Sciatic nerve (tissue), 2 donors: ENCODE measurements at places on chromosomes 11 and 22. TPM values are rescaled to one million over a fixed set of nuclear protein-coding genes. Genes with fewer than 3 reads are reported as not detected.

DNA sequence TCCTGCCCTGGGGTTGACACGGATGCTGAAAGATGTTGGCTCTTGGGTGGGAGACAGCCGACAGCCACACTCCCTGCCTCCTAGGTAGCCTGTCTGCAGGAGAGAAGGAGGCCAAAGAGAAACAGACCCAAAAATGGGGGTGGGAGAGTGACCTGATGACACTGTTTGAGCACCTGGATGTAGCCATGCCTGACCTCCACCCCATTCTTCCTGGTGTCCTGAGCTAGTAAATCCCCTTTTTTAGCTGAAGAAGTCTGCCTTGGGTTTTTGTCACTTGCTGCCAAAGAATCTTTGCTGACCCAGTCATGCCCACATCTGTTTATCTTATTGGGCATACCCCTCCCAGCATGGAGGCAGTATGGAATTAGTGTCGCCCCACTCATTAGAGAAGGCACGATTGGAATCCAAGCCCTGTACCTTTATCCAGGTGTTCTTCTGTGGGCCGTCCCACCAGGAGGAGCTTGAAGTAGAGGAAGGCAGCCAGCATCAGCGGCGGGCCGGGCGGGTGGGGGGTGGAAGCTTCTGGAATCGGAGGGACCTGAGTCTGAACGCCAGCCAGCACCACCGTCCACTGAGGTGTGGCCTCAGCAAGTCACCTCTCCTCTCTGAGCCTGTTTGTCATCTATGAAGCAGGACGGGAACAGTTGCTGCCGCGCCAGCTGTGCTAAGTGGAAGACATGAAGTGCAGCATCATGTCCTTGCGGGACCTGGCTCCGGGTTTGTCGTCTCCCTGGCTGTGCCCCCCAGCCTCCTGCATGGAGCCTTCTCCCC, 37.8 kb downstream of the IGHMBP2 start:
- no peak for DNase-seq

- DNase-seq: no peak
Measured at GRCh38 chr11:65366340-65366773, 11.8 kb downstream of the TIGD3 start.

- DNase-seq: peak; percentile 27
Measured at GRCh38 chr22:48248901-48249455, 1486.5 kb downstream of the TBC1D22A start.

DNA sequence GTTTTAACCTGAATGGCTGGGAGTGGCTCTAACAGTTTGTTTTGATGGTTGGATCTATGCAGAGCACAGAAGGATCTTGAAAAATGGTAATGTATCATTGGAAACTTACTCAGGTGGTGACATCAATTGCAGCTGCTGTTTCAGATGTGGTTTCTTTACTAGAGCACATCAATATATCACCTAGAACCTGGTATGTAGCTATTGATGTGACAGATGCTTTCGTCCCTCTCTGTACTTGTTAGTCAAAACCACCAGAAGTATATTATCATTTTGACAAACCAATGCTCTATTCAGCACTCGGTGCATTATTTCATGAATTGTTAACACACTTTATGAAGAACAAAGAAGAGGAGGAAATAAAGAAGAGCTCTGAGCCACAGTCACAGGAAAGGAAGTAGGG, 26.6 kb upstream of the SCN3B start:
- DNase-seq: no peak

DNA sequence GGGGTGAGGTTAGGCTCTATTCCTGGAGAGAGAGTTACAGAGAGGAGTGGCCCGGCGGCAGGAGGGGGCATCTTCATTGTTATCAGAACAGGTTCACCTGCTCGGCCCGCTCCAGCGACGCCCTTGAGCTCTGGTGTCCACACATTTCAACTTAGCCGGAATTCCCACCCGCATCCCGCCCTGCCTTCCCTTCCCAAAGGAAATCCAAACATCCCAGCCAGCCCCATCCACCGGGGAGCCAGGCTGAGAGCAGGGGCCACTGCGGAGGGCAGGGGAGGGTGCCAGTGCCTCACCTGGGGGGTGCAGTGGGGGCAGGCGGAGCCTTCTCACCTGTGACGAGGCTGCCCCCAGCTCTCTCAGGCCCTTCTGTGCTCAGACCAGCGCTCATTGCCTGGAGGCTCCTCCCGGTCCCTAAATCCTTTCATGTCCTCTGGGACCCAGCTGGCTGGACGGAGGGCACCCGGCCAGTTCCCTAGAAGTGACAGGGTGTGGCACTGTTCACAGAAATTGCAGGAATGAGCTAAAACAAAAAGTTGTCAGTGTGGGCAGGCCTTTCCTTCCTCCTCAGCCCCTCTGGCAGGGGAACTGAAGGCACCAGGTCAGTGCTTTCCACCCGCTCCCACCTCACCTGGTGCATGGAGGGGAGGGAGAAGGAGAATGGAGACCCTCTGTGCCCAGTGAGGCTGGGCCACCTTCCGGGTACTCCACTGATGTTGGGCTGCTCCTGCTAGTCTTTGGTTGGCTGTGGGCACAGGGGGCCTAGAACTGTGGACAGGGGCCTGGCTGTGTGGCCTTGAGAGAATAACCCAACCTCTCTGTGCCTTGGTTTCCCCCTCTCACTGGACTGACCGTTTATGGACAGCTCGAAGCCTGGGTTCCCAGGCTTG, 2.2 kb upstream of the MRGPRG start:
- DNase-seq: peak; percentile 55

- peak; percentile 72 for DNase-seq
Measured at GRCh38 chr22:42683578-42684283, 34.5 kb upstream of the CYB5R3 start.

DNA sequence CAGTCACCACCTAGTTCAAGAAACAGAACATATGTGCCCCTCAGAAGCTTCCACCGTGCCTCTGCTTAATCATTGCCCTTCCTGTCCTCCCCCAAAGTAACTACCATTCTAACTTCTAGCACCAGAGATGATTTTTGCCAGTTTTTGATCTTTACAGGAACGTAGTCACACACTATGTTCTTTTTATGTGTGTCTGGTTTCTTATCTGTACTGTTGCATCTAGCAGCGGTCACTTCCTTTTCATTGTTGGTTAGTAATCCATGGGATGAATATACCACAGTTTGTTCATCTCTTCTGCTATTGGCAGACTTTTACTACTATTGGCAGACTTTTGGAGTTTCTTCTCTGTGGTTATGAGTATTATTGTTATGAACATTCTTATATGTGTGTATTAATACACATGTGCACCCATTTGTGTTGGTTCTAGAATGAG, 34.6 kb downstream of the SPECC1L start:
- no peak for DNase-seq

DNA sequence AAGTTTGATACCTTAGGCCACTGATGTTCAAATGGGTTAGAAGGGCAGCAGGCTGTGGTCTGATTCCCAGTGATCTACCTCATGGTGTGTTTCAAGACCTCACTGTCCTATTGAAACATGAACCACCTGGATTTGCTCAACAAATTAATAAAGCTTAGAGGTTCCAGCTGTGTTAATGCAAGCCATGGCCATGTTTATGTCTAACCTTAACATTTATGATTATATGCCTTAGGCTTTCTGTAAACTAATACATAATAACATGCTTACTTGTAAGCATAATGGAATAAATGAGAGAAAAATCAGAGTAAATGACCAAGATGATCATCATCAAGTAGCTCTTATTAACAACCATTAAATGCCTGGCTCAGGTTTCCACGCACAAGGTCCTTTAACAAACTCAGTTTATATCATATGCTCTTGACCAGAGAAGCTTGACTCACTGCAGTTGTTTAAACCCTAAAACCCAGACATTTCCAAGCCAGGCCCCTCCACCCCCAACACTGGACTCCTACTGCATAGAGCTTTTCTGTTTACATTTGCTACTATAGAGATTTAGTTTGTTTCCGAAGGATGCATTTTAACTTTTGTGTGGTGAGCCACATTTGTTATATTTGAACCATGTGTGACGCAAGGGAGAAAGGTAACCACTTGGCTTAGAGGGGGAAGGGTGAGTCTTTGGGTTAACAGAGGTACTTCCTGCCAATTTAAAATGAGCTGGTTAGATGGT, 43.7 kb downstream of the KREMEN1 start:
- no peak for DNase-seq

- DNase-seq: no peak
Measured at GRCh38 chr22:29074276-29074772, 1.5 kb downstream of the KREMEN1 start.

DNA sequence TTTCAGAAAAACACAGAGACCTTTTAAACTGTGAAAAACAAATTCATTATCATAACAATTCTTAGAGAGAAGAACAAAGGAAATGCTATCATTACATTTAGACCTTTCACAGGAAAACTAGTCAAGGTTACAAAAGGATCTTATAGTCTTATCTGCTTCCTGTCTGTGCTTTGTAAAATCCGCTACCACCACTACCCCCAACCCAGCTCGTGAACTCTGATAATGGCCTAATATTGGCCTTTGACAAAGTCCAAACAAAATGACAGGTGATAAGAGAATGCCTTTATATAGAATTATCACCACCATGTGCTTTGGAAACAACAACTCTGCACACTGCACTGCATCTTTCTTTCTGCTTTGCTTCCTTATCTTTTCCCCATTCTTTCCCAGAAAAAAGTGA, 272.5 kb downstream of the SBF2 start:
- no peak for DNase-seq

GRCh38 chr22:32426881-32427280, 14.8 kb upstream of the RTCB start:
- DNase-seq: no peak

GRCh38 chr11:1838426-1839144, at the start of gene TNNI2:
TSS of gene TNNI2 (plus strand) at chr11:1838981. CDS start at chr11:1839697, 716 bp downstream.
- no peak for DNase-seq

DNA sequence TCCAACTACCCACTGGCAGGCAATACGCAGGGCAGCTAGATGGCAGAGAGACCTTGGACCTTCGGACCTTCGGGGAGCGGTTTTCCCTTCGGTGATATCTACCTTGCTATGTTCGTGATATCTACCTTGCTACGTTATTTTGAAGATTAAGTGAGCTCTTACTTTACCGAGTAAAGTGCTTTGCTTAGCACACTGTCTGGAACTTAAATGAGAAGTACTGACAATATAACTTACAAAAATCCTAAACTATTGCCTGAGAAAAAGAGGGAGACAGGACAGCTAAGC, 1.0 kb upstream of the PRDM10 start:
- no peak for DNase-seq

GRCh38 chr22:47627556-47628253, 865.3 kb downstream of the TBC1D22A start:
- DNase-seq: no peak

DNA sequence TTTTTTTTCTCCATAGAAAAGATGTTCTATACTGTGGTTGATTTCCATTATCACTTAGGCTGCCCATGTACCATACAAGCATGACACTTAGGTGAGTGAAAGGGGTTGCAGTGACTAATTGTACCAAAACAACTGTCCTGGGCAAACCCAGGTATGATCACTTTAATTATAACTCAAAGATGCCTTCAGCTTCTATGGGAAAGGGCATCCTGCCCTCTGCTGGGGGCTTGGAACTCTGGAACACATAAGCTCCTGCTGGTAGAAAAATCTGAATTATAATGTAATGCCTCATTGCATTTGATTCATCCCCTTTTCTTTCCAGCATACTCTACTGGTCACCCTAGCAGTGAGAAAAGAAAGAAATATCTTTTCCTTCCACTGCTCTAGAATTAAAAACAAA, 206.3 kb downstream of the DDX10 start:
- no peak for DNase-seq

DNA sequence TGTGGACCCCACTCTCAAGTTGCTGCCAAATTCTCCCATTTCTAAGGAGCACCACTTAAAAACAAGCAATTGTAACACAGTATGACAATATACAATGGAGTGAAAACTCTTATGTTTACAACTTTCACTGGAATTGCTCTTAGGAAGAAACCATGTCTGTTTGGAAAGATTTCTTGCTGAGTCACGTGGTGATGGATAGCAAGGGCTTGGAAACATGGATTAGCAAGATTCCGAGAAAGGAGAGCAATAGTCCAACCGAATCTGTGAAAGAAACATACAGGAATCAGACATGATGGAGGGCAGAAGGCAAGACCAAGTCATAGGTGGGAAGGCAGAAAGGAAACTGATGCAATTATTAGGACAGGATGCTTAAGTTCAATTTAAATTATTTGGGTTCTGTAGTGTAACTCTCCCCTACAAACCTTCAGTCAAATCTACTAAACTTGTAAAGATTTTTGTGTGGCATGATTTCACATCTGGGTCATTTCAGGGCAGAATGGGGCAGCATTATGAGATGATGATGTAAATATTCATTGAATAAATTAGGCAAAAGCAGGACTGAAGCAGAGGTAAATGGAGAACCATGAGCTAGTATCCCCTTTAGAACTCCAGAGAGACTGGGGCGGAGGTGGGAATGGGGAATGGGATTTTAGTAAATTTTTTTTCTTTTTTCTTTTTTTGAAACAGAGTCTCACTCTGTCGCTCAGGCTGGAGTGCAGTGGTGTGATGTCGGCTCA, 27.8 kb upstream of the THY1 start:
- no peak for DNase-seq

BRSK2 gene
- total RNA-seq: 7.4 TPM

MAFF gene
- 67.6 TPM for total RNA-seq

OLFML1 gene
- total RNA-seq: 27.2 TPM

SLC22A9 gene
- not detected for total RNA-seq

PVALB gene
- not detected for total RNA-seq

NFAM1 gene
- total RNA-seq: 6.6 TPM

CEP126 gene
- total RNA-seq: 11.1 TPM
